Stimulated activated naive CD4-positive, alpha-beta T cell treated with Interleukin-2 at 50 U/mL for 16 hours (primary cell): ENCODE measurements at places on chromosomes 2 and 18.

DNA sequence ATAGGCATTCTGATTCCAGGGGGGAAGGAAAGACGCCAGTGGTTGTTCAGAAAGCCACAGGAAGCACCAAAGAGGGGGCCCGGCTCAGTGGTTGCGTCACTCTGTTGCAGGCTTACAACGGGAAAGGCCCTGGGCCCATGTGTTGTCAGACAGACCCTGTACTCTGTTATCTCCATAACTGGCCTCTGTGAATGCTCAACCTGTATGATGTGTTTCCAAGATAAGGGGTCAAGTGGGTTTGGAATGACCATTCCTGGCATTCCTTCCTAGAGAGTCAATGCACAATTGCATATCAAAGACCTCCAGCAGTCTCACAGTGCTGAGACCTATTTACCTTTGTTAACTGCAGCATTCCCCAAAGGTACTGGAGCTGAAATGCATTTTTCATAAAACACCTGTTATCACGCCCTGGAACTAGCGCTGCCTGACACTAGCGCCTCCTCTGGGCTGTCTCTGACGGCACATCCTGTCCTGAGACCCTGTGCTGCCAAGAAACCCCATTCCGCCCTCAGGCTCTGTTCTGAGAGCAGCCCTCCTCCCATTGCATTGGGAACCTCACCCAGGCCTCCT lies 13.2 kb upstream of the LRRFIP1 start:
- no peak for DNase-seq

- peak; percentile 13 for DNase-seq
These were observed 80.7 kb upstream of the RASGRP3 start for GRCh38 chr2:33395655-33396249.

GRCh38 chr2:216665717-216666116 lies 29.6 kb downstream of the IGFBP5 start:
- no peak for DNase-seq

- DNase-seq, result no peak
These were observed 737.1 kb downstream of the TDRD15 start for GRCh38 chr2:21860907-21861306.

- no peak for DNase-seq
These were observed 155.8 kb upstream of the RND3 start for GRCh38 chr2:150643114-150643725.
